ENCODE measurements at places on chromosomes 11 and 22.
A peak's percentile ranks its signal among the peaks of the same experiment; 100 is the strongest.

- DNase-seq: no peak
These were observed 35.0 kb downstream of the ZC3H12C start for GRCh38 chr11:110128161-110128560.

DNA sequence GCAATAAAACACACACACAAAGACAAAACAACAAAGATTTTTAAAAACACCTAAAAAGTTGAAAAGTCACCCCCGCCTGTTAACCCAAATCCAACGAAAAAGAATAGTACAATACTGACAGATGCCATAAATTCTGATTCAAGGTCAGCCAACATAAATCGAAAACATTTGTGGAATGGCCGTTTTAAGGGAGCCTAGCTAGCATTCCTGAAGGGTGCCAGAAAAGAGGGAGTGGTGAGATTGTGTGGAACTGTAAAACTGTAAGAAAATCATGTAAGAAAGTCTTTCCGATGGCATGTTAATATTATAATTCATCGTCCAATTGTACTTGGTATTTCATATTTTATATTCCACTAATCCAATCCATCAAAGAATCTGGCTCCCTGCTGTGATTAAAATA, 75.1 kb downstream of the RAB38 start:
- no peak for DNase-seq

GRCh38 chr11:95093548-95093947, 3.9 kb downstream of the ENDOD1 start:
- DNase-seq: no peak

DNA sequence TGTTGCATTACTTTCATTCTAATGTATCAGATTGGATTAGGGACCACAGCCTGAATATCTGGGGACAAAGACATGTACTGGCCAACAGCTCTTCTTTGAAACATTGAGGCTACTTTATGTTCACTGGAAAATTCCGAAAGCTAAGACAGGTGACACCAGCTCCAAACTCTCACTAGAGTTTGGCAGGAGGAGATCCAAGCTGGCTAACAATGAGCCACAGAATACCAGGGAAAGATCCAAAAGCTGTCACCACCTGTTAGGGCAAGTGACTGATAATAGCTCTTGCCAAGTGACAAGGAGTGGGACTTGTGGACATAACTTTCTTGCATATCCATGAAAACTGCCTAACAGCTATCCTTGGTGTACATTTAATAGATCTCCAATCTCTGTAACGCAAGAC, 333.3 kb downstream of the TTC28 start:
- no peak for DNase-seq

GRCh38 chr11:126434950-126435335, 79.5 kb downstream of the ST3GAL4 start:
- no peak for DNase-seq

DNA sequence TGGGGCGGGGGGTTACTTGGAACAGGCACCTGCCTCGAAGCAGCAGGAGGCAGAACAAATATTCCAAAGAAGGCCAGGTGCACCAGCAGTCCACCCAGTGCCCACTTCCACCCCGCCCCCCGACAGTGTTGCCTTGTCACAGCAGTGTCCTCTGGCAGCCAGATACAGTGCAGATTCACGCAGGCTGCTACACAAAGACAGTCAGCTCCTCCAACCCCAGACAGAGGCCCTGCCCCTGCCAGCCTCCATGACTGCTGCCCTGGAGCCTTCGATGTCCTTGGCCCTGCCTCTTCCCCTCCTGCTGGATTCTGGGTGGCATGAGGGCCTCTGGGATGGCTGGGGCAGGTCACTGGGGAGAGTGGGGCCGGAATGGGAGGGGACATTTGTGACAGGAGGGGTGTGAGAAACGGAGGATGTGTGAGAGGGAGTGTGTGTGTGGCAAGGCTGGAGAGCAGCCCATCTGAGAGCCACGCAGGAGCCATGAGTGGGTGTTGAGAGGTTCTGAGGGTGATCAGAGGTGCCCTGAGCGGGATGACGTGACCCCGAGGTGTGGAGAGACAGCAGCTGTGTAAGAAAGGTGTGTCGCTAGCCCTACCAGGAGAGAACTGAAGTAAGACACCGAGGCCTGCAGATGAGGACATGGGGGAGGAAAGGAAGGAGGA, 173.7 kb downstream of the CEP164 start:
- DNase-seq: no peak

GRCh38 chr11:66328302-66329144, 7.7 kb downstream of the RIN1 start:
- peak; percentile 86 for DNase-seq

- DNase-seq: no peak
These were observed 11.5 kb downstream of the CBX6 start for GRCh38 chr22:38860283-38861169.

- no peak for DNase-seq
These were observed 708.9 kb upstream of the CCDC179 start for GRCh38 chr11:23569134-23569533.

- peak; percentile 79 for DNase-seq
These were observed 4.2 kb upstream of the STIP1 start for GRCh38 chr11:64181506-64182411.

DNA sequence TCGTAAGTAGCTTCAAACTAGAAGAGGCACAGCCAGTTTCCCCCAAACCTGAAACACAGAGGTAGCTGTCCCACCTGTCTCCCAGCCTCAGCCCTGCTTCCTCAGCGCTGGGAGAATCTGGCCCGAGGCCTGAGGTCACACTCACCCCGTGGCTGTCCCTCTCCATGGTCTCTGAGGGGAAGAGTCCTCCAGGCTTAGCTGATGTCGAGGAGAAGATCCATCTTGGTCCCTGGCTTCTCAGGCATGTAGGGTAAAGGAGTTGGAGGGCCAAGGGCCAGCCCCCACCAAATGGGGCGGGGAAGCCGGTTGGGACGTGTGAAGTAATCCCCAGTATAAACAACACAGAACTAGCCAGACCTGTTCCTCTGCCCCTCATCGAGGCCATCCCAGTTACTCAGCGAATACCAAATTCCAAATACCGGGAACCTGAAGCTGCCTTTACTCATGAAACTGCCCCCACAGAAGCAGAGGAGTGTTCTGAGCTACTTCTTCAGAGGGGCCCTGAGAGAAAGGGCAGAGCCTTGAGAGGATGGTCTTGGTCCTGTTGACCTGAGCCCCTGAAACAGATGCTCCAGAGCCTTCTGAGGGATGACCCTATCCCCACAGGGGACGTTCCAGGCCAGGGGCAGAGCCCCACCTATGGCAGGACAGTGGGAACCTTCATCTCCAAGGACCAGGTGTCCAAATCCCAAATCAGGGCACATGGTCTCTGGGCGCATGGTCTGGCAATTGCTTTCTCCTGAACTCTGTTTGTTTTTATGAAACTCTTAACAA, at the start of gene TMPRSS13:
Gene TMPRSS13, minus strand, starts transcription at position 261 of the 774 bp plus-strand sequence. Its CDS starts 95 bp downstream, at position 166.
- DNase-seq: no peak

- no peak for DNase-seq
These were observed 11.8 kb downstream of the BCR start for GRCh38 chr22:23192133-23192532.

DNA sequence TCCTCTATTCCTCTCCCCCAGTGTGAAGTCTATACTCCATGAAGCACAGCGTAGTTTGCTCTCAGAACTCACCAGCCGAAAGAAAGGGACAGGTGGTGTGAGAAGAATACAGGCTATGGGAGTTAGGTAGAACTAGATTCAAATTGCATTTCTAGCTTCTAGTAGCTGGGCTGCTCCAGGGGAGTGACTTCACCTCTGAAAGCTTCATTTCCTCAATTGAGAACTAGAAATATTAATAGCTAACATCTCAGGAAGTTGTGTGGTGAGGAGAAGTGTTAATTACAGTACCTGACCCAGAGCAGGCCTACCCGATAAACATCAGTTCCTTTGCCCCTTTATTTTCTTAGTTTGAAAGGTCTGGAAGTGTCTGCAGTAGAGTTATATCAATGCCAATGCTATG, 484.7 kb upstream of the TENM4 start:
- no peak for DNase-seq

GRCh38 chr11:91653079-91653754, 571.4 kb upstream of the FAT3 start:
- no peak for DNase-seq

GRCh38 chr11:396948-397548, 3.0 kb downstream of the PKP3 start:
- DNase-seq: no peak

GRCh38 chr22:19855504-19856409, 1.1 kb upstream of the GNB1L start:
- DNase-seq: peak; percentile 77

GRCh38 chr22:21975854-21976345, 6.7 kb downstream of the TOP3B start:
- no peak for DNase-seq

All from HEK293T (cell line).